ENCODE measurements at places on chromosomes 7 and 10. TPM values are rescaled to one million over a fixed set of nuclear protein-coding genes. Genes with fewer than 3 reads are reported as not detected.
A peak's percentile ranks its signal among the peaks of the same experiment; 100 is the strongest.

- DNase-seq, result no peak
- H3K27me3 ChIP-seq, result peaks cover 6% of the 10 kb centered on the region
- H3K36me3 ChIP-seq, result no peaks in the 10 kb centered on the region
- H3K4me1 ChIP-seq, result no peaks in the 10 kb centered on the region
- H3K27ac ChIP-seq, result no peak overlapping the region
Observed at GRCh38 chr7:28748933-28749584, 209.1 kb downstream of the TRIL start.

DNA sequence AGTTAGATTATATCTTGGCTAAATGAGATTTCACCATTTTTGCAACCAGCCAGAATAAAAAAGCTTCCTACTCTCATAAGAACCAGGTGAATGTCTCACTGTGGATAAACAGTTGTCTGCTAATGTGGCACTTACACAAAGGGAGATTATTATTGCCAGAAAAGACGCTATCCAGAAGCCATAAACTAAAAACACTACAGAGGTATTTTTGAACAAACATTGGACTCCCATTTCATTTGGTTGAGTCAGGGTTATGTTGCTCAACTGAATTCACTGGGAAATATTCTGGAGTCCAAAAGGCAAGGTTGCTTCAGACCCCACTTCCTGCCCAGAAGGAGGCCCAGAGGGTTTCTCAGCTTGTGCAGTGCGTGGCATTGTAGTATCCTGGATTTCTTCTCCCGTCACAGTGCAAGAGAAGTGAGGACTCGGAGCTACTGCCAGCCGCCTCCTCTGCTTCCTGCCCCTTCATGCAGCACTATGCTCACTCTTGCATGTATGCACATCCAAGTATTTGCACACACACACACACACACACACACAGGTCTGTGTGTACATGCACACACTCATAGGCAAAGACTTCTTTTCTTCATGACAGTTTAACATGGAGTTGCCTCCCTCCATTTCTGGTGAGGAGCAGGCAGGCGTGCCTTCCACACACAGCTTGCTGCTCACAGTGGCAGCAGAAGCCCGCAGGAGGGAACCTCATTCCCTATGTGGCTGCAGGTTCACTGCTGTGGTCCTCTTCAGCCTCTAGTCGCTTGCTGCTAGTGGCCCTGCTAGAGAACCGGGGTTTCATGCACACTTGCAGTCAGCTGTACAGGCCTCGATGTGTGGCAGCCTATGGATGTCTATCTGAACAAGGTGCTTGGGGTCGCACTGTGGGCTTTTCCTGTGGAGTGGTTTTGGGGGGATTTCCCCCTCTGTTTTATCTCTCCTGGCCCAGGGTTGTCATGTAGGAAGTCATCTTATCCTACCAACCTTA is 10.1 kb downstream of the DENND10 start:
- H3K4me3 ChIP-seq, result no peak overlapping the region
- H3K36me3 ChIP-seq, result peaks cover 62% of the 10 kb centered on the region
- H3K27ac ChIP-seq, result peak overlapping the region; percentile 80

DNA sequence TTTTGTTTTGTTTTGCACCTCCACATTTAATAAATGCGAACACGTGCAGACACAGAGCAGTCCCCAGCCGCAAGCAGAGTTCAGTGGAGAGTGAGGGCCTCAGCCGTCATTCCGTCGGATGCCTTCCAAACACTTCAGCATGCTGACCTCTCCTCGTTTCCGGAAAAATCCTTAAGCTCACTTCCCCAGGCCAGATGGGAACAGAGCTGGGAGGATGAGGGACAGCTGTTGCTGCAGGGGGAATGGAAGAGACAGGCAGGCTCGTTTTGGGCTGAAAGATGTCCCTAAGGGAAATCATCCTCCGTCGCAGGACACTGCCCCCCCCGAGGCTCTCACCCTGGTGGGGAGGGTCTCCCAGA is 17.2 kb upstream of the FGFR2 start:
- H3K4me1 ChIP-seq, result no peaks in the 10 kb centered on the region
- peak; percentile 43 for DNase-seq
- H3K4me3 ChIP-seq, result no peak overlapping the region
- H3K27me3 ChIP-seq, result no peaks in the 10 kb centered on the region

DNA sequence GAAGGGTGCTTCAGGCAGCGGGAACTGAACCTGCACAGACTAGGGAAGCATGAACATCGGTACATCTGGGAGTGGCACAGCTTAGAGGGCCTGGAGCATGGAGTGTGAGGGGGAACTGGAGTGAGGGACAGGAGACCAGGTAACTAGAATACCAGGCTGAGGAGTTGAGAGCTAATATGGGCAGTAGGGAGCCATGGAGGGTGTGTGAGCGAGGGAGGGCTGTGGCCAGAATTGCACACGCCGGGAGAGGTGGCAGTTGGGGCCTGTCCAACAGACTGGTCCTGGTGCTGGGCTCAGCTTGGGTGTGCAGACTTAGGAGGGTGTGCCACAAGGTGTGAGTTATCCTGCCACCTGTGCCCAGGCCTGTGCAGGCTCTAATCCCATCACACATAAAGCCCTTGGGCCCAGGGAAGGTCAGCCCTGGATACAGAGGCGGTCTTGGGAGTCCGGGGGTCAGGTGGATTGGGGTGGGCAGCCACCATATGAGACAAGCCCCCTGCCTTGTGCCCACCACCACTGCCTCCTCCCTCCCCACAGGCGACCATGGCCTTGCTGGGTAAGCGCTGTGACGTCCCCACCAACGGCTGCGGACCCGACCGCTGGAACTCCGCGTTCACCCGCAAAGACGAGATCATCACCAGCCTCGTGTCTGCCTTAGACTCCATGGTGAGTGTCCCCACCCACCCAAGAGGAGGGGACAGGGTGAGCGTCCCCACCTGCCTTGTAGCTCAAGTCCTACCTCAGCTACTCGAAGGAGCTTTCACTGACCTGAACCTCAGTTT is 54.0 kb downstream of the GTF2IRD1 start:
- peaks cover 13% of the 10 kb centered on the region for H3K4me1 ChIP-seq
- H3K36me3 ChIP-seq, result peaks cover 46% of the 10 kb centered on the region
- no peak for DNase-seq
- no peak overlapping the region for H3K4me3 ChIP-seq

Gene IFIT1
- polyA plus RNA-seq, result 7.9 TPM

Gene NEBL
- polyA plus RNA-seq, result 3.3 TPM

GRCh38 chr7:134899729-134900128 is 86.6 kb upstream of the AGBL3 start:
- no peaks in the 10 kb centered on the region for H3K36me3 ChIP-seq
- DNase-seq, result peak; percentile 18
- H3K4me3 ChIP-seq, result no peak overlapping the region
- H3K4me1 ChIP-seq, result peaks cover 24% of the 10 kb centered on the region
- no peaks in the 10 kb centered on the region for H3K27me3 ChIP-seq

DNA sequence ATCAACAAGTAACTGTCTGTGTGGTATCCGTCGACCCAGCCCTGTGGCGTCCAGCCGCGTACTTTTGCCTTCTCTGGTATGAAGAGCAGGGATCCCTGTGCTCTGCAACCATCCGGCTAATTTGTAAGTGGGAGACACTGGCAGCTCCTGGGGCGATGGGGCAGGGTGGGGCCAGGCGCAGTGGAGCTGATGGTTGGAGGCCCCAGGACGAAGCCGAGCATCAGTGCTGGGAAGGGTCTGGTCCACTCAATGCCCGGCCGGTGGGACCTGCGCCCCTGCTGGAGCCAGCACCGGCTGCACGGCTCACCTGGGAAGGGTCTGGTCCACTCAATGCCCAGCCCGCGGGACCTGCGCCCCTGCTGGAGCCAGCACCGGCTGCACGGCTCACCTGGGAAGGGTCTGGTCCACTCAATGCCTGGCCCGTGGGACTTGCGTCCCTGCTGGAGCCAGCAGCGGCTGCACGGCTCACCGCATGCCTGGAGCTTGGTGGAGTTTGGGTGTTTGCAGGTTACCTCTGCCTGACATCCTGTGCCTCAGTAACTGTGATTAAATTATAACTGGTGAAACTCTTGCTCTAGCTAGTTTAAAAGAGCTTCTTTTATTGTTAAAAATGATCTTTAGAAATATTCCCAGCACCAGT is 96.1 kb downstream of the NKX6-2 start:
- peaks cover 4% of the 10 kb centered on the region for H3K4me1 ChIP-seq
- peaks cover 13% of the 10 kb centered on the region for H3K36me3 ChIP-seq
- no peak overlapping the region for H3K27ac ChIP-seq
- no peaks in the 10 kb centered on the region for H3K27me3 ChIP-seq
- no peak overlapping the region for H3K4me3 ChIP-seq
- no peak for DNase-seq

DNA sequence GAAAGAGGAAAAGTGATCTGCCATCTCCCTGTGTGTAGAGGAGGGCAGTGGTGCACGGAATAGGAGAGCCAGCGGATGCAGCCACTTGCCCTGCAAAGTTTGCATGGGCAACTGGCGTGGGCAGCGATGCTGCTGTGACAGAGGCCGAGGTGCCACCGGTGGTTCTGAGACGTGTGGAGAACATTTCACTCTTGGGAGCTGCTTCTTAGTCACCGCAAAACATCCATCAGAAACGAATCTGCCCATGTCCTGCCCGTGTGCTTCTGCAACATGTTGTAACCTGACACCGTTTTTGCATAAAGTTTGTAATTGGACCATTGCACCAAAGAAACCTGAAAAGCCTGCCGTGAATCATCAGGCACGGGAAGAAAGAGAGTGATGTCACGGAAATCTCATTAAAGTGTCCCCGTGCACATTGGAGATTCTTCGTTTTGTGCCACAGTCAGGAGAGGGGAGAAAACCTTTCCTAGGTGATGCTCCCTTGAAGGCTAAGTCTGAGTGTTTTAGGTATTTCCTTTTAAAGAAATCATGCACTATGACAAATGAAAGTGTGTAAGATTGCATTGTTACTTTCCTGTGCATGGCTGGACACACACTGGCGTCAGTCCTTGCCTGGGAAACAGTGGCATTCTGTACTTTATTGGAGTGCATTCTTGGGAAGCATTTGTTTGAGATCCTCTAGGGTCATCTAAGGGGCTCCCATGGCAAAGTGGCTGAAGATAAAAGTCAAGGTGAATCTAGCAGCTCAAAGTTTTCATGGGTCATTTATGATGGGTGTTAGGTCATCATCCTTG is 302.6 kb downstream of the KLF6 start:
- no peaks in the 10 kb centered on the region for H3K36me3 ChIP-seq
- peak; percentile 80 for DNase-seq
- peak overlapping the region; percentile 30 for H3K27ac ChIP-seq
- H3K4me3 ChIP-seq, result no peak overlapping the region
- H3K4me1 ChIP-seq, result peaks cover 17% of the 10 kb centered on the region

Gene ZNF365
- 0.48 TPM for polyA plus RNA-seq

- DNase-seq, result no peak
- H3K27me3 ChIP-seq, result peaks cover 17% of the 10 kb centered on the region
- no peaks in the 10 kb centered on the region for H3K4me1 ChIP-seq
- H3K36me3 ChIP-seq, result no peaks in the 10 kb centered on the region
- no peak overlapping the region for H3K27ac ChIP-seq
Observed at GRCh38 chr7:128384726-128385125, 23.2 kb upstream of the PRRT4 start.

DNA sequence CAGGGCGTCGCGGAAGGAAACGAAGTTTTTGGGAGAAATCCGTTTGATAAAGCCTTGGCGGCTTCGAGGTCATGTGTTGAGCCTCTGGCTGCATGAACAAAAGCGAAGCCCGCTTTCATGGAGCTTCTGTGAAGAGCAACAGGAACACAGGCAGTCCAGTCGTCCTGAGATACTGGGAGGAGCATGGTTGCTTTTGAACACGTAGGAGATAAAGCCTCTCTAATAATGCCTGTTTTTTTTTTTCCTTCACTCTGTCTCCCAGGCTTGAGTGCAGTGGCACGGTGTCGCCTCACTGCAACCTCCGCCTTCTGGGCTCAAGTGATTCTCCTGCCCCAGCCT is 473 bp upstream of the ZNF32 start:
- no peak for DNase-seq
- H3K27me3 ChIP-seq, result no peaks in the 10 kb centered on the region
- peaks cover 21% of the 10 kb centered on the region for H3K36me3 ChIP-seq
- H3K4me3 ChIP-seq, result peak overlapping the region; percentile 63
- H3K27ac ChIP-seq, result peak overlapping the region; percentile 20

GRCh38 chr7:108415821-108416536 is 40.3 kb downstream of the NRCAM start:
- H3K27me3 ChIP-seq, result no peaks in the 10 kb centered on the region
- no peak overlapping the region for H3K27ac ChIP-seq
- no peak for DNase-seq
- no peaks in the 10 kb centered on the region for H3K4me1 ChIP-seq
- no peaks in the 10 kb centered on the region for H3K36me3 ChIP-seq

GRCh38 chr7:75813084-75813483 is 522 bp downstream of the CCL24 start:
- H3K4me1 ChIP-seq, result no peaks in the 10 kb centered on the region
- H3K27ac ChIP-seq, result no peak overlapping the region
- no peaks in the 10 kb centered on the region for H3K36me3 ChIP-seq
- no peak for DNase-seq

DNA sequence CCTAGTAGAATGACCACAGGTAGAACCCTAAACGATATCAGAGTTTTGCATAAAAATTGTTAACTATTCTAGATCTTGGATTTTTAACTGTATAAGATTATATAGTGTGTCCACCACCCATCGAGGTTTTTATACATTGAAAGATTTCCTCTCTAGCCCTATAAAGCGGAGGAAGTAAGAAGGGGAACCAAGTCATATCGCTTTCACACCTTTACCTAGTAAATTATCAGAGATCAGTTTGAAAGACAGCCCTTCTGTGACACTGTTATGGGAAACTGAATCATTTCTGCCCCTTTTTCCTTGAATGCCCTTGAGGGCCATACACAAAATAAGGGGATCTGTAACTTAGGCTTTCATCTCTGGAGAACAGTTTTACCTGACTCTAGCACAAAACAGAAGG is 8.3 kb upstream of the GPR37 start:
- H3K27ac ChIP-seq, result no peak overlapping the region
- no peak overlapping the region for H3K4me3 ChIP-seq
- H3K27me3 ChIP-seq, result peaks cover 12% of the 10 kb centered on the region
- no peaks in the 10 kb centered on the region for H3K36me3 ChIP-seq

GRCh38 chr7:151116603-151117440 is 30.5 kb downstream of the AGAP3 start:
- peaks cover 4% of the 10 kb centered on the region for H3K27me3 ChIP-seq
- no peak overlapping the region for H3K27ac ChIP-seq
- no peak overlapping the region for H3K4me3 ChIP-seq
- DNase-seq, result no peak

Gene PTTG1IP2
- not detected for polyA plus RNA-seq

- no peak overlapping the region for H3K27ac ChIP-seq
- H3K36me3 ChIP-seq, result no peaks in the 10 kb centered on the region
- H3K27me3 ChIP-seq, result no peaks in the 10 kb centered on the region
- peaks cover 7% of the 10 kb centered on the region for H3K4me1 ChIP-seq
Observed at GRCh38 chr10:30558411-30558810, 71.1 kb downstream of the LYZL2 start.

DNA sequence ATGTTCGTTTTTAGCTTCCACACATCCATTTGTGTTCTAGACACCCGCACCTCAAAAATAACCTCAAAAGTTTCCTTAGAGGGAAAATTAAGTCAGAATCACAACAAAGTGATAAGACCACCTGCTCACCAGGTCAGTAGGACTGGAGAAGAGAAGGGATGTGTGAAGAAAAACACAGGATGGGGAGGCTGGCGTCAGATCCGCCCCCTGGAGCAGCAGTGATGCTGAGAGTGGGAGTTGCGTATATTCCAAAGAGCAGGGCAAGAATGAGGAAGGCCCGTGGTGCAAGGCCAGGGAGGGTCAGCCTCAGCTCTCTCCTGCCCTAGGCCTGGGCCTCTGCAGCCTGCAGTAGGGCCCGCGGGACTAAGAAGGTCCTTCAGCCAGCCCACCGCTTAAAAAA is 28.7 kb downstream of the CRTAC1 start:
- no peak for DNase-seq
- no peaks in the 10 kb centered on the region for H3K27me3 ChIP-seq
- no peak overlapping the region for H3K4me3 ChIP-seq
- no peak overlapping the region for H3K27ac ChIP-seq
- peaks cover 3% of the 10 kb centered on the region for H3K4me1 ChIP-seq
